Mammary microvascular endothelial cell (primary cell): ENCODE measurements at places on chromosomes 5 and 9. TPM values are rescaled to one million over a fixed set of nuclear protein-coding genes. Genes with fewer than 3 reads are reported as not detected.

The TLN1 gene
- 266 and 304 TPM in 2 replicates for total RNA-seq

The JAKMIP2 gene
- total RNA-seq: not detected in 2 replicates

The CCDC183 gene
- not detected in 2 replicates for total RNA-seq

The C5orf58 gene
- not detected in 2 replicates for total RNA-seq

The WWC1 gene
- not detected in 2 replicates for total RNA-seq

The PCDHA2 gene
- total RNA-seq: 0.10 TPM in 1 of 2 replicates, not detected in the other

The LRRC19 gene
- total RNA-seq: not detected in 2 replicates

The RAD23B gene
- 65.9 and 67.4 TPM in 2 replicates for total RNA-seq

The SPRY4 gene
- 55.0 and 55.6 TPM in 2 replicates for total RNA-seq

The PDE6A gene
- total RNA-seq: 0.05 TPM in 1 of 2 replicates, not detected in the other

The TMEM174 gene
- total RNA-seq: not detected in 2 replicates
